ENCODE measurements at places on chromosomes 5 and 9.
A peak's percentile ranks its signal among the peaks of the same experiment; 100 is the strongest.

- no peak for DNase-seq
These were observed 265.5 kb upstream of the ADAMTSL1 start for GRCh38 chr9:18208166-18209059.

GRCh38 chr9:93108291-93109041, 12.4 kb downstream of the CARD19 start:
- no peak for DNase-seq

GRCh38 chr9:129802833-129803675, at the start of gene TOR1B:
TSS of gene TOR1B (plus strand) at chr9:129803184. CDS start at chr9:129803213, 29 bp downstream.
- peak; percentile 96 for DNase-seq

DNA sequence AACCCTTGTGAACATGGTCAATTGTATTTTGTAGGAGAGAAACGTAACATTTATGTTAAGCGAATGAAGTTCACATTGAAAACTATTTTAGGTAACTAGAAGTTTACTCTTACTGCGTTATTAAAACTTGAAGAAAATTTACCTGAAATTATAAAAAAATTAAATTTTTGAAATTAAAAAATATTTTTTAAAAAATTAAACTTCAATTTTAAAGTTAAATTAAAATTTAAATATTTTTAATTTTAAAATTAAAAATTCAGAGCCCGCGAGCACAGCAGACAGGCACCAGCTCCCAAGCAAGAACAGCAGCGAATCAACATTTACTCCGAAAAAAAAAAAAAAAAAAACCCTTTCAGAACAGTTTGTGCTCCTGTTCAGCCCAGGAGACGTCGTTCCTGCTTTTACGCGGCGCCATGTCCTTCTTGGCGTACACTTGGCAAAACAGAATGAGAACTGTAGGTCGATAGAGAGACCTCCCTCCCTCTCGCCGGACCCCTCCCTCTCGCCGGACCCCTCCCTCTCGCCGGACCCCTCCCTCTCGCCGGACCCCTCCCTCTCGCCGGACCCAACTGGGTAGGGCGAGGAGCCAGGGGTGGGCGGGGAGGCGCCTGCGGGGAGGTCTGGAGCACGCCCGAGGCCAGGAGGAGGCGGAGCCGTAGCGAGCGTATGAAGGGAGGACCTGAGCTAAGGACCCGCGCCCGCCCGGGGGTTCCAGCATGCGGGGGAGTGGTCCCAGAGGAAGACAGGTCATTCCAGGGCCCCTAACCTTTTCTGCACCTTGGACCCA, 235.8 kb downstream of the ROR2 start:
- no peak for DNase-seq

- DNase-seq, result no peak
These were observed 11.5 kb upstream of the ANKRD55 start for GRCh38 chr5:56244627-56245026.

- no peak for DNase-seq
These were observed 121.6 kb downstream of the MEF2C start for GRCh38 chr5:88761269-88761850.

DNA sequence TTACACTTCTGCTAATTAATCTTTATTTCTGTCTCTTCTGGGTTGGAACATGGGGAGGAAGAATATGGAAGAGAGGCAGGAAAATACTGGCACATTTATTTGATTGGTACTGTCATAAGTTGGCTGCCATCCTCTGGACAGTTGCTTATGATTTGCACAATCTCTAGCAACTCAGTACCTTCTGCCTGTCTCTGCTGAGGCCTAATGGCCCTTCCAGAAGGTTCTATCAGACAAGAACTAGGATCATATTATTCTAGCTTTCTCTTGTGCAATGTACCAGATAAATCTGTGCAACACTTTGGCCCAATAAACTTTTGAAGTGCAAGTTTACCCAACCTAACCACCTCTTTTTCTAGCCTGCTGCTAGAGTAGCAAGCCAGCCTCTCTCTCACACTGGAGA, 335.0 kb downstream of the ARRDC3 start:
- DNase-seq, result no peak

- DNase-seq, result no peak
These were observed at the start of gene PDE4D for GRCh38 chr5:59893429-59894227. TSS of gene PDE4D (minus strand) at chr5:59893726.

- DNase-seq, result no peak
These were observed 472 bp downstream of the FBXO4 start for GRCh38 chr5:41925555-41925951.

DNA sequence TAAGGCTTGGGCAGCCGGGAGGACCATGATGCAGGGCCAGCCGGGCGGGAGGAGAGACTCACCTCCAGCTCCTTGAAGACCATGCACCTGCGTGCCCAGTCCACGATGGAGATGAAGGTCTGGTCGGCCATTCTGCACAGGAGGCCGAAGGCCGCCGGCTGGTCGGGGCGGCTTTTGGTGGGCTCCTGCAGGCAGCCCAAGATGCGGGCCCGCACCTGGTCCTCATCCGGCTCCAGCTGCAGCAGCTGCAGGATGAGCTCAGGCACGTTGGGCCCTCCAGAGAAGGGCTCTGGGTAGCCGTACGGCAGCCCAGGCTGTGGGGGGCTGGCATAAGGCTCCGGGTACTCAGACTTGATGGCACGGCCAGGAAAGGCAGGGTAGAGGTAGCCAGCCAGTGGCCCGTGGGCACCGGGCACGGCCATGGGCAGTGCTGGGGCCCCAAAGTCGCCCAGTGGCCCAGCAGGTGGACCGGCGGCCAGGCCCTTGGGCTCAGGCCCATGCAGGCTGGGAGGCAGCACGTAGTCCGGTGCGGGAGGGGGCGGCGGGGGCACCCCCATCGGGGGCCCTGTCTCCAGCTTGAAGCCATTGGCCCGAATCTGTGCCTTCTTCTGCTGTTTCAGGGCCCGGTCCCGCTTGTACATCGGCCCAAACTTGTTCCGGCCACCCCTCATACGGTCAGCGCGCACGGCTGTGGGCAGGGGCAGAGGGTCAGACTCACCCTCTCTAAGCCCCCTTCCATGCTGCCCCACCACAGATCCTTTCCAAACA, 7.0 kb downstream of the NR5A1 start:
- DNase-seq, result no peak

DNA sequence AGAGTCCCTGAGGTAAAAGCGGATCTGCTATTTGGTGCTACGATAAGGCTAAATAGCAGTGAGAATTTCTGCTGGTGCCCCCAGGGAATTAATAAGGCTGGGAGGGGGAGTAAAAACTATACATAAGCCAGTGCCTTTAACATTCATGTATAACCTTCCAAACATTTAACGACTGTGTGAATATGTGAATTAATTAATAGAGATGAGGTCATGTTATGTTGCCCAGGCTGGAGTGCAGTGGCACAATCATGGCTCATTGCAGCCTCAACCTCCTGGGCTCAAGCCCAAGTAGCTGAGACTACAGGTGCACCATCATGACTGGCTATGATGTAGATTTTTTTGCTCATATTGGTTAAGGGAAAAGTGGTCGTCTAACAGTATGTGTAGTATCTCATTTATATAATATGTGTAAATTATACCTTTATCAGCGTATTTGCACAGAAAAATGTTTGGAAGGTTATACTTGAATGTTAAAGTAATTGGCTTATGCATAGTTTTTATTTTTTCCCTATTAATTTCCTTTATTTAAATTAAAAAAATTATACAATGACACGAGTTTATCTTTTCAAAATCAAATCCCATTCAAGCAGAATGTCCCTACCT, 64.6 kb downstream of the EHMT1 start:
- no peak for DNase-seq

- no peak for DNase-seq
These were observed 175.1 kb downstream of the PCSK1 start for GRCh38 chr5:96257904-96258303.

- DNase-seq, result no peak
These were observed 264.6 kb upstream of the CLINT1 start for GRCh38 chr5:158123595-158123994.

- no peak for DNase-seq
These were observed 144.7 kb downstream of the OSTF1 start for GRCh38 chr9:75233011-75233410.

GRCh38 chr9:16230731-16231130, 639.7 kb downstream of the BNC2 start:
- no peak for DNase-seq

DNA sequence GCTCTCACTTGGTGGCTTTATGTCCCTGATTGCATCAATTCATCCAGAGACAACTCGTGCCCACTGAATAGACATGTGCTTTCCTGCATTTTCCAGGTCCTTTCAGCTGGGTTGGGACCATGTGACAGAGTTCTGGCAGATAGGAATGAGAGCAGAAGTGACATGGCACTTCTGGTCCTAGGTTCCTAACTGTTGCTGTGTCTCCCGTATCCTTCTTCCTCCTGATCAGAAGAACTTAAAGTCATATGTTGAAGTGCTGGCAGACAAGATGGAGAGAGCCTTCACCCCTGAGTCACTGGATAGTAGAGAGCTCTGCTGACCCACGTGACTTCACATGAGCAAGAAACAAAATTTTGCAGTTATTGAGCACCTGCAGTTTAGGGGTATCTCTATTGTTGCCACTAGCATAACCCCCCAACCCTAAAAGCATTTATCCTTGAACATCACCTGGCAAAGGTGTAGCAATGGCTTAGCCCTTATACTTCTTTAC, 80.0 kb downstream of the NREP start:
- no peak for DNase-seq

DNA sequence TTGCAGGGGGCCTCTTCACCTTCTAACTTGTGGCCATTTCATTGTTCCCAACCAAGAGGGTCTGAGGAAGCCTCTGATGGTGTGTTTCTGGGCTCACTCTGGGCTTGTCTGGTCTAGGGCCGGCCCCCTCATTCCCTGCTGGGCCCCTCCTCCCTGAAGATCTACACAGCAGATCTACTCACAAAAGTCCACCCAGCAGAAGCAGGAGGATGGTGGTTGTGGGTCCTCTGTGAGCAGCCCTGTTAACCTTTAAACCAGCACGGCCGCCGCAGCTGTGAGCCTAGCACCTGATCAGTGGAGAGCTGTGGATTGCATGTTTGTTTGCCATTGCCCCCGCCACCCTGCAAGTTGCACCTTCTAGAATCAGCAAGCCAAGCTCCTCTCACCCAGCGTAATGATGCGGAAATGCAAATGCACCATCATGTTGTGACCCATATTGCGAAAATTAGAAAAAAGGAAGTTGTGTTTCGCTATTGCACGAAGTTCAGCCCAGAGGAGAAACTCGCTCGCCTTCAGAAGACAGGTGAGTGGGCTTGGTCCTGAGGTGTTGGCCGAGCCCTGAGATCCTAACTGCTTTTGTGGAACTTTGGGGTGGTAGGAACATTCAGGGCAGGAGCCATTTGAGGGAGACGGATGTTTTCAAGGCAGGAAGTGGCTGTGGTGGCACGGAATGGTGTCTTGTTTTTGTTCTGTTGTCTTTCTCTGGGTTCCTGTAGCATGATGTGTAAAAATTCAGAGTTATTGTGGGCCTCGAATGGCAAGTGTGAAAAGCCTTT, 16.7 kb downstream of the FGD3 start:
- DNase-seq, result peak; percentile 91

- no peak for DNase-seq
These were observed 138.6 kb downstream of the ARL15 start for GRCh38 chr5:54171645-54172384.

DNA sequence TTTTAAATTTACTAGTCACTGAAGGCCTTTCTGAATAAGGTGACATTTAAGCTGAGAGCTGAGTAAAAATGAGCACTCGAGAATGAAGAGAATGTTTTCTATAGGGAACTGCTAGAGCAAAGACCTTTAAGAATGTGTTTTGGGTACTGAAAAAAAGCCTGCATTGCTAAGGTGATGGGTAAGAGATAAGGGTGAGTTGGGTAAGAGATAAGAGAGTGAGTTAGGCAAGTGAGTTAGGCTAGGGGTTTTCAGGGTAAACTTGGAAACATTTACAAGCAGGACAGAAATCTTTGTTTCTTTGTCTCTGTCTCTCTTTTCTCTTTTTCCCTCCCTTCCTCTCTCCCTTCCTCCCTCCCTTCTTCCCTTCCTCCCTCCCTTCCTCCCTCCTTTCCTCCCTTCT, 5.6 kb downstream of the RAD23B start:
- DNase-seq, result no peak

DNA sequence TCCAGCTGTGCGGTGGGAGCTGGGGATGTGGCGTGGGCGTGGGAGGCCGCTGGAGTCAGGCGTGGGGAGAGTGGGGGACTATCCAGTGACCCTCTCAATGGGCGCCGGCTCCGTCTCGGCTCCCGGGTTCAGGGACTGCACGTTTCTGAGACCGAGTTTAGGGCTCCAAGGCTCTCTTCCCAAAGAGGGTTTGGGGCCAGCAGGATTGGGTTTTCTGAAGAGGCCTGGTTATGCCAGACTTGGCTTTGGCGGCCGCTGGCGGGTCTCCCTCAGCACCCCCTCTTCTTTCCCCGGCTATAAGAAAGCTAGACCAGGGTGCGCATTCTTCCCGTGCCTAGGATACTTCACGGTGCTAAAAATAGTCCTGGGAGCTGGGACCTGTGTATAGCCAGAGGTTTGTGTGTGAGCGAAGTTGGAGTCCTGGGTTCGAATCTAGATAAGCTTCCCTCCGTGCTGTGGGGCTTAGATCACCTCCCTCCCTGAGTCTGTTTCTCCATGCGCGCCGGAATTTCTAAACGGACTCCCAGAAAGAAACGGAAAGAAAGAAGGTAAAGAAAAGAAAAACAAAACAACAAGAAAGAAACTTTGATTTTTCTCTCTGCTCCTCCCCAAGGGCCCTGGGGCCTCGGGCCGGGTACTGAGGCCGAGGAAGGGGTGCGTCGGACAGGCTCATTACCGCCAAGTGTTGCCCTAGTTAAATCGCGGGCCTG, 5.0 kb downstream of the HAND1 start:
- no peak for DNase-seq

GRCh38 chr5:27769748-27770402, 731.5 kb upstream of the CDH9 start:
- DNase-seq, result no peak

- no peak for DNase-seq
These were observed 7.8 kb upstream of the LHX2 start for GRCh38 chr9:124003636-124004349.

DNA sequence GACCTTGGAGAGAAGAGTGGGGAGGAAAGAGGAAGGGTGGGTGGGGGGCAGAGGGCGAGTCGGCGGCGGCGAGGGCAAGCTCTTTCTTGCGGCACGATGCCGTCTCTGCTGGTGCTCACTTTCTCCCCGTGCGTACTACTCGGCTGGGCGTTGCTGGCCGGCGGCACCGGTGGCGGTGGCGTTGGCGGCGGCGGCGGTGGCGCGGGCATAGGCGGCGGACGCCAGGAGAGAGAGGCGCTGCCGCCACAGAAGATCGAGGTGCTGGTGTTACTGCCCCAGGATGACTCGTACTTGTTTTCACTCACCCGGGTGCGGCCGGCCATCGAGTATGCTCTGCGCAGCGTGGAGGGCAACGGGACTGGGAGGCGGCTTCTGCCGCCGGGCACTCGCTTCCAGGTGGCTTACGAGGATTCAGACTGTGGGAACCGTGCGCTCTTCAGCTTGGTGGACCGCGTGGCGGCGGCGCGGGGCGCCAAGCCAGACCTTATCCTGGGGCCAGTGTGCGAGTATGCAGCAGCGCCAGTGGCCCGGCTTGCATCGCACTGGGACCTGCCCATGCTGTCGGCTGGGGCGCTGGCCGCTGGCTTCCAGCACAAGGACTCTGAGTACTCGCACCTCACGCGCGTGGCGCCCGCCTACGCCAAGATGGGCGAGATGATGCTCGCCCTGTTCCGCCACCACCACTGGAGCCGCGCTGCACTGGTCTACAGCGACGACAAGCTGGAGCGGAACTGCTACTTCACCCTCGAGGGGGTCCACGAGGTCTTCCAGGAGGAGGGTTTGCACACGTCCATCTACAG, 760 bp downstream of the NPR3 start:
- DNase-seq, result no peak
